Activated T-cell treated with anti-CD3 and anti-CD28 coated beads for 48 hours (primary cell): ENCODE measurements at places on chromosomes 12 and 14.

DNA sequence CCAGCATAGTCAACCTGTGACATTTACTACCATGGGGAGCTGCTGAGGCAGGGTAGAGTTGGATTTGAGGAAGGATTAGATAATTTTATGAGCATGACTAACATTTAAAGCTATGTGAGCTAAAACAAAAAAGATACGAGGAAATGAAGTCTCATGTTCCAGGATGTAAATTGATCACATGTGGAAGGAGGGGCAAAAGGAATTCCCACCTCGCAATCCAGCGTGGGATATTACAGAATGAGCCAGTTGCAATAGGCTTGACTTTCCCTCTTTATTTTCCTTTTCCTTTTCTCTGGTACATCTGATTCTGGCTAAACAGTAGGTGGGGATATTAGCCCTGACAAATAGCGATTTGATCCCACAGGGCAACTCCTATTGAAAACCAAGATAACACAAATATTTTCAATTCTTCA lies 214.9 kb upstream of the HMGA2 start:
- no peak for DNase-seq

DNA sequence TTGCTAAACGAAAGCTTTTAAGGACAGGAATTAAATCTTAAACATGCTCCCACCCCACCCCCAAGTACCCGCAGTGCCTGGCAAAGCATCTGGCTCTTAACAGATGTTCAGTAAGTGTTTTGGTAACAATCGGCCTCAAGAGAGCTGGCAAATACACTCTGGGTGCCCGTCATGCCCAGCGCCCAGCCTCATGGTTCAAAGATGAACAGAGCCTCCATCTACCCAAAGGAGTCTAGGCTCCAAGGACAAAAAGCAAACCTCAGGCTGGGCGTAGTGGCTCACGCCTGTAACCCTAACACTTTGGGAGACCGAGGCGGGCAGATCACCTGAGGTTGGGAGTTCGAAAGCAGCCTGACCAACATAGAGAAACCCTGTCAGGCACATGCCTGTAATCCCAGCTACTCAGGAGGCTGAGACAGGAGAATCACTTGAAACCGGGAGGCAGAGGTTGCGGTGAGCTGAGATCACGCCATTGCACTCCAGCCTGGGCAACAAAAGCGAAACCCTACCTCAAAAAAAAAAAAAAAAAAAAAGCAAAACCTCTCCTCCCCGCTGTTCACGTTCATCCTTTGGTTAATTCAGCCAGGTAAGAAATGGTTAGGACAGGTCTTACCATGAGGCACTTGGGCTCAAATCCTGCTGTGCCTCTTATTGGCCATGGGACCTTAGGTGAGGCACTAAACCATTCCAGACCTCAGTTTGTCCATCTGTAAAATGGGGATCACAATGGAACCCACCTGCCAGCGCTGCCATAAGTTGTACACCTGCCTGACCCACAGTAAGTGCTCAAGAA lies 151.3 kb downstream of the BCL11B start:
- DNase-seq, result no peak

DNA sequence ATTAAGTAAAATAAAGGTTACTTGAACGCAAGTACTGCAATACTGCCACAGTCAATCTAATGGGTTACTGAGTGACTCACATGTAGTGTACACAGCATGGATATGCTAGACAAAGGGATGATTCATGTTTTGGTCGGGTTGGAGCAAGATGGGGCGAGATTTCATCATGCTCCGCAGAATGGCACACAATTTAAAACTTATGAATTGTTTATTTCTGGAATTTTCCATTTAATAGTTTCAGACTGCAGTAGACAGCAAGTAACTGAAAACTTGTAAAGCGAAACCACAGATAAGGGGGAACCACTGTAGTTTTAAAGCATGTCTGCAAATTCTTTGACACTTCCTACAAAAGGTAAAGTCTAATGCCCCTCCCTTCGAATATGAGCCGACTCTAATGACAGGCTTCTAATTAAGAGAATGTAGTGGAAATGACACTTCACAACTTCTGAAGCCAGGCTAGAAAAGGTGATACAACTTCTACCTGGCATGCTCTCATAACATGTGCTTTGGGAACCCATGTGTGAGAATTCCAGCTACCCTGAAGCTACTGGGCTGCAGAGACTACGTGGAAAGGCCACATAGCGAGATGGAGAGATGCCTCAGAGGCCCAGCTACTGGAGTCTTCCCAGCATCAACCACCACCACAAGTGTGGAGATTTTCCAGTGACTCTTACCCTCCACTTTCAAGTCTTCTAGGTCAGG lies 13.9 kb upstream of the TCP11L2 start:
- no peak for DNase-seq

- DNase-seq, result no peak
Observed at GRCh38 chr12:57011438-57012424, 4.6 kb downstream of the TAC3 start.

DNA sequence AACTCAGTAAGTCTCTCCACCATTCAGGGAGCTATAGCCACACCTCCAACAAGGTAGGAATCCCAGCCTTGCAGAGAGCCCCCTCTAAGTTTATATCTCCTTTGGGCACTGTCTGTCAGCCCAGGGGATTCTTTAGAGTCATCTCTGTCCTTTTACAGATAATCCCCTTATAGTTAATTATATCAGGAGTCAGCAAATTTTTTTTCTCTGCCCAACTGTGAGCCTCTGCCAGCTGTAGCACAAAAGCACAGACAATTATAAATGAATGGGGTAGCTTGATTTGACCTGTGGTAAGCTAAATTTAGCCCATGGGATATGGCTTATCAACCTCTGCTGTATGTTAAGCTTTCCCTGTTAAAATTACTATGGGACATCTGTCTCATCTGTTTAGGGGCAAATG lies 8.3 kb downstream of the CEP128 start:
- no peak for DNase-seq

- no peak for DNase-seq
Observed at GRCh38 chr12:77772676-77773298, 57.9 kb upstream of the NAV3 start.

DNA sequence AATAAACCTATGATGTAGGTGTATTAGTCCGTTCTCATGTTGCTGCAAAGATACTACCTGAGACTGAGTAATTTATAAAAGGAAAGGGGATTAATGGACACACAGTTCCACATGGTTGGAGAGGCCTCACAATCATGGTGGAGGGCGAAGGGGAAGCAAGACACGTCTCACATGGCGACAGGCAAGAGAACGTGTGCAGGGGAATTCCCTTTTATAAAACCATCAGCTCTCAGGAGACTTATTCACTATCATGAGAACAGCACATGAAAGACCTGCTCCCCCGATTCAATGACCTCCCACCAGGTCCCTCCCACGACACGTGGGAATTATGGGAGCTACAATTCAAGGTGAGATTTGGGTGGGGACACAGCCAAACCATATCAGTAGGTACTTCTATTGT lies 58.7 kb upstream of the DICER1 start:
- DNase-seq, result no peak
